CD4-positive, alpha-beta memory T cell (primary cell): ENCODE measurements at places on chromosomes 16 and 17. TPM values are rescaled to one million over a fixed set of nuclear protein-coding genes. Genes with fewer than 3 reads are reported as not detected.

GNG13 gene
- not detected for total RNA-seq

RPL23 gene
- total RNA-seq: 1,511 TPM

ZP2 gene
- total RNA-seq: not detected

ACLY gene
- total RNA-seq: 88.5 TPM

HBA1 gene
- 0.76 TPM for total RNA-seq

TPSD1 gene
- not detected for total RNA-seq

DNA sequence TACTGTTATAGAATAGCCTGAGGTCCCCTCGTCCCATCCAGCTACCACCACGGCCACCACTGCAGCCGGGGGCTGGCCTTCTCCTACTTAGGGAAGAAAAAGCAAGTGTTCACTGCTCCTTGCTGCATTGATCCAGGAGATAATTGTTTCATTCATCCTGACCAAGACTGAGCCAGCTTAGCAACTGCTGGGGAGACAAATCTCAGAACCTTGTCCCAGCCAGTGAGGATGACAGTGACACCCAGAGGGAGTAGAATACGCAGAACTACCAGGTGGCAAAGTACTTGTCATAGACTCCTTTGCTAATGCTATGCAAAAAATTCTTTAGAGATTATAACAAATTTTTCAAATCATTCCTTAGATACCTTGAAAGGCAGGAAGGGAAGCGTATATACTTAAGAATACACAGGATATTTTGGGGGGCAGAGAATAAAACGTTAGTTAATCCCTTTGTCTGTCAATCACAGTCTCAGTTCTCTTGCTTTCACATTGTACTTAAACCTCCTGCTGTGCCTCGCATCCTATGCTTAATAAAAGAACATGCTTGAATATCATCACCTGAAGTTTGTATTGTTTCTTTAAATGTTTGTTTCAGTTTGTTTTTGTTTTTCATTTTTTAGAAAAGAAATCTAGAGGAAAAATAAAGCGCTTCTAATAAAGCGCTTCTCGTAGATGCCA is 388.3 kb downstream of the MAF start:
- DNase-seq: no peak

GRCh38 chr16:85778873-85779272 is 20.5 kb downstream of the EMC8 start:
- DNase-seq: no peak

GRCh38 chr16:87556941-87557459 is 45.3 kb upstream of the JPH3 start:
- DNase-seq: no peak
